ENCODE measurements at places on chromosomes 2 and 18.

GRCh38 chr2:74556831-74557370 is 2.4 kb downstream of the DOK1 start:
- no peak for DNase-seq

DNA sequence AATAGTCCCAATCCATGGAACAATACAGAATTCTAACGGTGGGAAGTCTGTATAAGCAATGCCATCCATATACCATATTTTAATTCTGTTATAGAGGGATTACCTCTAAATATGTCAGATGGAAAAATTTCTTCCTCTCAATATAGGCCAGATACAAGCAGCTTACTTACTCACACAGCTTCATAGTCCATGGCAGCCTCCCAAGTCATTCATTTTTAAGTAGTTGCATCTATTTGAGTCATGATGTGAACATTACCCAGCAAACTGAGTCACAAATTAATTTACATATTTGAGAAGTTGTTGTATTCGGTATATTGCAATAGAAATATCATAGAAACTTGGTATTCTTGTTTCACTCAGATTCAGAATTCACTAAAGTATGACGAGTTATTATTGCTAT is 20.3 kb downstream of the TBR1 start:
- no peak for DNase-seq

DNA sequence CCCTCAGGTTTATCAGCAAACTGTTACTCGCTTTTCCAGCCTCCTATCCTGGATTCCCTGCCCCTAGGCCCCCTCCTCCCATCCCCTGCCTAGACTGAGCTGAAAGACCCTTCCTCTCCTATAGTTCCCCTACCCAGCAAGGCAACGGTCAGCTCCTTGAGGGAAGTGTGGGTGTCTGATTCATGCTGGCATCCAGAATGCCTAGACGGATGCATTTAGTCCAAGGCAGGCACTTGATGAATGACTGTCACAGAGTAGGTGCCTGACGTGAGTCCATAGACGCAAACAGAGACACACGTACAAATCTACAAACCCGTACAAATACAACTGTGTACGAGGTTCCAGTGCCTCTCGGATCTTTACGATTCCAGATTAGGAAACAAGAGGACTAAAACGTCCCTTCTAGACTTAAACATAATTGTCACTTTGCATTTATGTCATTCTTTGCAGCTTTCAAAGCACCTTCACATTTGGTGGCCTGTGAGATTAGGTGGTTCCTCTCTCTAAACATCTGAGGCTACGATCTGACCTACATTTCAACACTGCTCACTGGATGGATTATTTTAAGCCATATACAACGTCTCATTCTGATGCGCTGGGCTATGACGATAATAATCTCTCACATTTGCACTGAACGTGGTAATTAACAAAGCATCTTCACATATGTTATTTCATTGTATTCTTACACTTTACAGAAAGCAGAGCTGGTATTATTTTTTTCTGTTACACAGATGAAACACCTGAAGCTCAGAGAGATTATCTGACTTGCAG is 36.7 kb downstream of the DNMT3A start:
- DNase-seq, result no peak

DNA sequence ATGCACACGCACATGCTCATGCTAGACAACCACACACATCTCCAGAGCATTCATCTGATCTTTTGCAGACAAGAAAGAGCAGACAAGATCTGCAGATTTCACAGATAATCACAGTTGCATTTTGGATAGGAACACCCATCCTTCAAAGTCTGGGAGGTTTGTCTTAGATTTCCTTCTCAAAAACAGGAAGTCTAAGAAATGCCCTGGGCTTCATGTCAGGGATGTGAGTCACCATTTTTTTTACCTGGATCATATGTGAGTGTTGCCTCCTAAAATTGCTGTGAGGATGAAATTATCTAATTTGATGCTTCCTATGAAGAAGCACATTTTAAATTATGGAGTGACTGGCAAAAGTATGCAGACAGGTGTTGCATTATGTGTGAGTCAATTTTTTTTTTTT is 46.1 kb downstream of the SRD5A2 start:
- DNase-seq, result no peak

DNA sequence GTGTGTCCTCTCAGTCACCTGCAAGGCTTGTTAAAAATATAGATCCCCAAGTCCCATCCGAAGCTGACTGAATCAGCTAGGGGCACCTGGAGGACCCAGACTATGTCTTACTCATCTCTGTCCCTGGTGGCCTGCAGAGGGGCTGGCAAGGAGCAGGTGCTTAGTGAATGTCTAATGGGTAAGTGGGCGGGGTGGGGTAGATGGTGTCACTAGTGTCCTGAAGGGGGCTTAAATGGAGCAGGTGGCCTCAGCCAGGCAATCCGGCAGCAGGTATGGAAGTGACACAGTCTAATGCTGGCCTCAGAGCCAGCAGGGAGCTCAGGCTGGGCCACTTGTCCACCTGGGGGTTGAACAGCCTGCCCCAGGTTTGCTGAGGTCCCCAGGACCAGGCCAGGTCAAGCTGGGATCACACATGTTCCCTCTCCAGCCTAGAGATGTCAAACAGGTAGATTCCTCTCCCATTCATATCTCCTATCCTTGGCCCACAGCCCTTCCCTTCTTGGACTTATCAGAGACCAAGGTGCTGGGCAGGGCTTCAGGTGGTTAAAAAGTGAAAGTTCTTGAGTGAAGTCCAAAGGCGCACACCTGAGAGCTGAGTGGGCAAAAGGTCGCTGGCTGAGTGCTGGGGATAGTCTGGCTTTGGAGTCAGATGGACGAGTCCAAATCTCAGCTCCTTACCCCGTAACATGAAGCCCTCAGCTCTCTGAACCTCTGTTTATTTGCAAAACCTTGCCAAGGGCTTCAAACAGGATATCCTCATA is 1.7 kb downstream of the STEAP3 start:
- no peak for DNase-seq

GRCh38 chr2:108640731-108641130 is 78.6 kb upstream of the RANBP2 start:
- no peak for DNase-seq
